ENCODE measurements at places on chromosomes 7 and 10. TPM values are rescaled to one million over a fixed set of nuclear protein-coding genes. Genes with fewer than 3 reads are reported as not detected.

The VPS26A gene
- 32.2 TPM for polyA plus RNA-seq

The CPN1 gene
- not detected for polyA plus RNA-seq

The C7orf33 gene
- not detected for polyA plus RNA-seq

The LIPK gene
- polyA plus RNA-seq = not detected

The GHITM gene
- polyA plus RNA-seq = 245 TPM

The PLEKHS1 gene
- not detected for polyA plus RNA-seq

The ANAPC16 gene
- polyA plus RNA-seq = 594 TPM

Data from naive B cell (primary cell).